ENCODE measurements at places on chromosomes 3 and 15. TPM values are rescaled to one million over a fixed set of nuclear protein-coding genes. Genes with fewer than 3 reads are reported as not detected.

ARGFX gene
- not detected for polyA plus RNA-seq

HESX1 gene
- polyA plus RNA-seq: 6.4 TPM

THPO gene
- polyA plus RNA-seq: 7.6 TPM

GPR171 gene
- 0.22 TPM for polyA plus RNA-seq

NIPA2 gene
- polyA plus RNA-seq: 31.4 TPM

KNG1 gene
- polyA plus RNA-seq: 0.34 TPM

TF gene
- polyA plus RNA-seq: 165 TPM

SMCO1 gene
- 0.91 TPM for polyA plus RNA-seq
